ENCODE measurements at places on chromosomes 12 and 14.
A peak's percentile ranks its signal among the peaks of the same experiment; 100 is the strongest.

- DNase-seq = no peak
Measured at GRCh38 chr14:91912035-91912434, 35.5 kb downstream of the FBLN5 start.

GRCh38 chr12:20370866-20371519 is 2.7 kb downstream of the PDE3A start:
- no peak for DNase-seq

GRCh38 chr12:77949943-77950342 is 119.2 kb downstream of the NAV3 start:
- DNase-seq = no peak

GRCh38 chr14:98858158-98858557 is 413.8 kb downstream of the BCL11B start:
- no peak for DNase-seq

DNA sequence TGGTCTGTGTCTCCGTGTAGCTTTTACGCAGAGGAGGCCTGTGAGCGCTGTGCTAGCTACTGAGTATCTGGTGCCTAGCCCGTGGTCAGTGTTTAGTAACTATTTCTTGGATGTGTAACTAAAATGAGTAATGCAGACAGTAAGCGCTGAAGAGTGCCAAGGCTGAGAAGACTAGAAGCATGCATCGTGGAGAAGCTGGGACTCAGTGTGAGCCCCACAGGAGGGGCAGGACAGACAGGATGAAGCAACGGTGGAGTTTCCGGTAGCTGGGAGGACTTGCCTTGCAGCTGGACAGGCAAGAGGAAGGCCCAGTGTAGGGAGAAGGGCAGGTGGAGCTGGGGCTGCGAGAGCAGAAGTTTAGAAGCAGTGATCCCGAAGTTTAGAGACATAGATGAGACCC is 233.4 kb upstream of the FKBP4 start:
- no peak for DNase-seq

DNA sequence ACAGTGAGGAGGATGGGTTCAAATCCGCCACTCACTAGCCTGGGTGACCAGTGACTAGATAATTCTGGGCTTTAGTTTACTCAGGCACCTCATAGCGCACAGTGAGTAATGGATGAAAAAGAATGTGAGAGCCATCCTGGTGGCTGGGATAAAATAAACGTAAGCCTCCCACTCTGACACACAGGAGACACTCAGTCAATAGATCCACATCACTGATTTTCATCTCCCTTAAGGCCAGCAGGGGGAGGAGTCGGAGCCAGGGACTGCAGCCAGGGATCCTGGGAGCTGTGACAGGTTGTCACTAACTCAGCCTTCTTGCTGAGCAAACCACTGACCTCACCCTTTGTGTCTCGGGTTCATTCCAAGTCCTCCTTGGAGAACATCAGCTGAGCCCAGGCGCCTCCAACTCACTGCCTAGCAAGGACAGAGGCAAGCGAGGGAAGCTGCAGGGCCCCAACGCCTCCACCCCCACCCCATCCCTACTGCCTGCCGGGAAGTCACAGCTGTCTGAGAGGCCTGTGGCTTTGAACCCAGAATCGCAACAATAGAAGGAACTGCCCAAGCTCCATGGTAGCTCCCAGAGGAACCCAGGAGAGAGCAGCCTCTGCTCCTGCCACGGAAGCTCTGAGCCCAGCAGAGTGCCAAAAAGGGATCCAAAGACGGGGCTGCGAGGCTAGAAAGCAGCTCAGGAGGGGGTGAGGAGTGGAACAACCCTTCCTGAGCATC is 30.7 kb downstream of the PXN start:
- DNase-seq = peak; percentile 79

DNA sequence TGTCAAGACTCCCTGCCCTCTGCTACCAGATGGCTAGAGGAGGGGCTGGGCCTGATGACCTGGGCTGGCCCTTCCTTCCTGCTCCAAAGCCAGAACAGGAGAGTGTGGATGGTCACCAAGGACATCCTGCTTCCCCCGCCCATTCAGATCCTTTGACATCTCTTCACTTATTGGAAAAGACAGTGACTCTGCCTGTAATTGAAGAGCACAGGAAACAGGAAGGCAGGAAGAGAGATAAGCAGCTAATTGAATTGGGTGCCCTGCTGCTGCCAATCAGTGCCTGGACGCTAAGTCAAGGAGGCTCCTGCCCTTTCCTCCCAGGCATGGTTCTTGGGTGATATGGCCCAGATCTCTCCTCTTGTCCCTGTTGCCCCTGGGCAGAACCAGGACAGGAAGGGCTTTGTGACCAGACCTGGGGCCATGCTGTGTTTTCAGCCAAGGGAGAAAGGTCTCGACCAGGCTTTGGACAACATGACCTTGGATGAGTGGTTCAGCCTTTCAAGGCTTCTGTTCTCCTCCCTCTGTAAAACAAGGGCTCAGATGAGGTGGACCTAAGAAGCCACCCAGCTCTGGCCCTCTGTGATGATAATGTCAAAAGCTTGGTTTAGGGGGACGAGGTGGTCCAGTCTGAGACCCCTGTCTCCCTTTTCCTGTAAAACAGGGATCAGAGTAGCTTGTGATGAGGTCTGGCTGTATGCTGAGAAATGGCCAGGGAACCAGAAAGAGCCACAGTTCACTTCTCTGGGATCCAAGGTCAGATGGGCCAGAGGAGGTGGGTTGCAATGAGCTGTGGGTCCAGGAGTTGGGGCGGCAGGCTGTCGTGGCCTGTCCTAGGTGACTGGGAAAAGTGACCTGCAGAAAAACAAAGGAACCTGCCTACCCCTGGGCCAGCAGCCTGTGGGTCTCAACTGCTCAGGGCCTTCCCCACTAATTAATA is 38.8 kb downstream of the FAM222A start:
- DNase-seq = no peak

DNA sequence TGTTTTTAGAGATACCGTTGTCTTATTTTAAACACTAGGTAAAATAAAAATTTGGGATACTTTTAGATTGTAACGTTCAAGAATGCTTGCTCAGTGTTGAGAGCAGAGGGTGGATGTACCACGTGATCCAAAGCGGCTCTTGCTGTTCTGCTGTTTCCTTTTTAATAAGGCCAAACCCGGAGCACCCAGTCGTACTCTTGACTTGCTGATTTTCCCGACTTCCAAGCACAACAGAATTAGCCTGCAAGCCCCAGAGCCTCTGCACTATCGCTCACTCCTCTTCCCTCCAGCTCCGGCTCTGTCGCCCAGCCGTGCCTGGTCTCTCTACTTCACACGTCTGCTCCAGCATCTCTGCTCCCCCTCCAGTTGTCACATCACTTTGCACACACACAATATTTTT is 77.3 kb downstream of the EMP1 start:
- DNase-seq = no peak

- DNase-seq = peak; percentile 67
Measured at GRCh38 chr12:79725987-79726386, 35.2 kb upstream of the PAWR start.

DNA sequence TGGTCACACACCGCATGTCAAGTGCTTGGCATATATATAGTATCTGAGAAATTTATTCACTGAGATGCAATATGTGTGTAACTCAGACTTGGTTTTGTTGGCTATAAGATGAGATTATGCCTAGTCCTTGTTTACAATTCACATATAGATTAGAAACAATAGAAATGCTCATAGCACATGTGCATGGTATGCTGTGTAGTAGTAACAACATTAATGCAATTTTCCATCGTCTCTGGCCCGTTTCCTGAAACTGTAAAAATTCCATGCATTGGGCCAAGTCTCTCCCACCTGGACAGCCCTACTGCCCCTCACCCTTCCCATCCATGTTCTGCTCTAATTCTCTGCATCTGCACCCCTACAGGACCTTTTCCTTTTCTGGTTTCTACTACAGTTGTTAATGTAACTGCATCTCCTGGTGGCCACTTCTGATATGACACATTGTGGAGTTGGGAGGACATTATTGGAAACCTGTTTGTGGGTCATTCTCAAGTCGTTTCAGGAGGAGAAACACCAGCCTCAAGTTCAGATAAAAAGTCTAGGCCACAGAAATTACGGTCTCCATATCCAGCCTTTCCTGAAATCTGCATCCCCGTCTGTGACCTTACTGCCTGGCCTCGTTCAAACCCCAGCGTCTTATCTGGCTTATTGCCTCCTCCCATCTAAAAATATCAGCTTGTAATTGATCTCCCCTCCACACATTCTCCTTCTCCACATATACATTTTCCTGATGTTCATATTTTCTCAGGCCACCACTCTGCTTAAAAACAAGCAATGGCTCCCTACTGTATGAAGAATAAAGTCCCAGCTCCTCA is 37.5 kb downstream of the EMP1 start:
- peak; percentile 54 for DNase-seq

Measured in astrocyte of the cerebellum (primary cell).